Left lung (tissue), 14 donors: ENCODE measurements at places on chromosomes 7 and 10.

- H3K27me3 ChIP-seq = no peaks in the 10 kb centered on the region
- no peak overlapping the region for H3K4me3 ChIP-seq
- no peaks in the 10 kb centered on the region for H3K4me1 ChIP-seq
Measured at GRCh38 chr7:42883950-42884349, 27.9 kb downstream of the C7orf25 start.

DNA sequence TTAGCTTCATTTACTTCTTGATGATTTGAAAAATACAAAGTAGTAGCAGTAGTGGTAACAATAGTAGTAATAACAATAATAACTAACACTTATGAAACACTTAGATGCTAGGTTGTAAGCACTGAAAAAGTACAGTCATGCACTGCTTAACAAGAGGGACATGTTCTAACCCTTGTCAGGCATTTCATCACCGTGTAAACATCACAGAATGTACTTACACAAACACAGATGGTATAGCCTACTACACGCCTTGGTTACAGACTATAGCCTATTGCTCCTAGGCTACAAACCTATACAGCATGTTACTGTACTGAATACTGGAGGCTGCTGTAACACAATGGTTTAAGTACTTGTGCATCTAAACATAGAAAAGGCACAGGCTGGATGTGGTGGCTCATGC is 60.6 kb downstream of the PUS7 start:
- peaks cover 51% of the 10 kb centered on the region for H3K36me3 ChIP-seq
- no peaks in the 10 kb centered on the region for H3K27me3 ChIP-seq
- H3K4me3 ChIP-seq = no peak overlapping the region
- no peak overlapping the region for H3K27ac ChIP-seq
- no peak for DNase-seq

- no peak overlapping the region for H3K27ac ChIP-seq
- no peaks in the 10 kb centered on the region for H3K27me3 ChIP-seq
- H3K36me3 ChIP-seq = peaks cover 14% of the 10 kb centered on the region
- H3K4me1 ChIP-seq = no peaks in the 10 kb centered on the region
- DNase-seq = no peak
Measured at GRCh38 chr7:66732439-66732838, 8.1 kb upstream of the RABGEF1 start.

GRCh38 chr10:112269266-112269665 is 13.9 kb upstream of the TECTB start:
- H3K27ac ChIP-seq = no peak overlapping the region
- H3K27me3 ChIP-seq = no peaks in the 10 kb centered on the region
- H3K4me3 ChIP-seq = no peak overlapping the region
- H3K4me1 ChIP-seq = no peaks in the 10 kb centered on the region
